ENCODE measurements at places on chromosomes 3 and 15. TPM values are rescaled to one million over a fixed set of nuclear protein-coding genes. Genes with fewer than 3 reads are reported as not detected.

SEMA3G gene
- total RNA-seq, result 0.18 TPM

DNA sequence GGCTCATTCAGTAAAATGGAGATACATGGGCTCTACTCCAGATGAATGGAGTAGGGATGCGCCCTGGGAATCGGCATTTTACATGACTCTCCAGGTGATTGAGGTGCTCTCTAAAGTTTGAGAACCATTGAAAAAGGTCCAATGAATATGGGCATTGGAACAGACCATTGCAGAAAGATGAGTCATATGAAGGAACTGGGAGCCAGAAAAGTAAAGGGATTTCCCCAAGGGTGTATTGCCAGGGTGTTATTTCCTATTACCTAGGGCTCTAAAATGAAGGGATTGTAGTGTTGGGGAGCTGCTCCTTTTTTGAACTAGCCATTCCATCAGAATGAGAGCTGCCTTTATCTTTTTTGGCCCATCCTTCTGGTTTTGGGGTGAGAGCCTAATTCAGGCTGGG lies 21.7 kb downstream of the CLDN11 start:
- no peak for DNase-seq
- peaks cover 13% of the 10 kb centered on the region for H3K4me1 ChIP-seq
- no peaks in the 10 kb centered on the region for H3K36me3 ChIP-seq
- peaks cover 9% of the 10 kb centered on the region for H3K27me3 ChIP-seq

DNA sequence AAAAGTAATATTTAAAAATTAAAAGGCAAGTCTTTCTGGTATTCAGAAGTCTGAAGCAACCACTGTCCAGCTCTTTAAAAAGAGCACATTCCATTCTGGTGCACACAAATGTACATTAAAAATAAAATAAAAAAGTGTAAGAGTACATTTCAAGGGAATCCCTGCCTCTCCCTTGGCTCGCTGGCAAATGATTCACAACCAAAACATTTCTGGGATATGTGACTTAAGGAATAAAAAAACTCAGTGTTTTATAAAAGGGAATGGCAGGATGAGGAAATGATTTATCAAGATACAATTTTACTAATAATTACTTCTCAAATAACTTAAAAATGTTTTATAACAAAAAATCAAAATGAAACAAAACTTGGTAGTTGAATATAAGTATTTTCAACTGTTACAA lies 23.8 kb upstream of the ANXA2 start:
- no peak overlapping the region for H3K27ac ChIP-seq
- no peaks in the 10 kb centered on the region for H3K27me3 ChIP-seq
- peaks cover 10% of the 10 kb centered on the region for H3K4me1 ChIP-seq

GRCh38 chr3:192802957-192803899 lies 75.9 kb upstream of the FGF12 start:
- no peak overlapping the region for H3K4me3 ChIP-seq
- H3K27me3 ChIP-seq, result no peaks in the 10 kb centered on the region
- peaks cover 3% of the 10 kb centered on the region for H3K4me1 ChIP-seq
- no peak for DNase-seq
- peaks cover 12% of the 10 kb centered on the region for H3K36me3 ChIP-seq

GRCh38 chr3:155362808-155363689 lies 69.6 kb upstream of the STRIT1 start:
- no peak for DNase-seq
- no peak overlapping the region for H3K4me3 ChIP-seq
- no peak overlapping the region for H3K27ac ChIP-seq

RAD51 gene
- total RNA-seq, result 60.4 TPM

- peaks cover 4% of the 10 kb centered on the region for H3K27me3 ChIP-seq
- no peak overlapping the region for H3K4me3 ChIP-seq
- H3K27ac ChIP-seq, result no peak overlapping the region
- H3K4me1 ChIP-seq, result peaks cover 8% of the 10 kb centered on the region
These were observed 282.3 kb upstream of the NECTIN3 start for GRCh38 chr3:110789315-110789714.

SMCO1 gene
- total RNA-seq, result not detected

DNA sequence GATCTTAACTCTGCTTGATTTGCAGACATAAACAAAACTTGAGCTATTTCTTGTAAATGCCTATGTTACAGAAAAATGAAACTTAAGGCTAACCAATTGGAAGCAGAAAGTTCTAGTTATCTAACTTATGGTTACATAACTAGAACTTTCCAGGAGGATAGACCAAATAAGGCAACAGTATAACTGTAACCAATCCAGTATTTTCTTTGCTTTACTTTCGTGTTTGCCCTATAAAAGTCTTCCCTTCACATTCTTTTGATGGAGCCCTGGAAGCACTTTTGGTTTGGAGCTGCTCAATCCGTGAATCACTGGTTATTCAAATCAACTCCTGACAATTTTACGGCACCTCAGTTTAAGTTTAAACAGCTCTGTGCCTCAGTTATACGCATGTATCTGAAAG lies 164.6 kb downstream of the SUCLG2 start:
- no peak overlapping the region for H3K4me3 ChIP-seq
- DNase-seq, result no peak
- peaks cover 8% of the 10 kb centered on the region for H3K4me1 ChIP-seq
- no peaks in the 10 kb centered on the region for H3K27me3 ChIP-seq
- H3K27ac ChIP-seq, result no peak overlapping the region
- peaks cover 43% of the 10 kb centered on the region for H3K36me3 ChIP-seq

DNA sequence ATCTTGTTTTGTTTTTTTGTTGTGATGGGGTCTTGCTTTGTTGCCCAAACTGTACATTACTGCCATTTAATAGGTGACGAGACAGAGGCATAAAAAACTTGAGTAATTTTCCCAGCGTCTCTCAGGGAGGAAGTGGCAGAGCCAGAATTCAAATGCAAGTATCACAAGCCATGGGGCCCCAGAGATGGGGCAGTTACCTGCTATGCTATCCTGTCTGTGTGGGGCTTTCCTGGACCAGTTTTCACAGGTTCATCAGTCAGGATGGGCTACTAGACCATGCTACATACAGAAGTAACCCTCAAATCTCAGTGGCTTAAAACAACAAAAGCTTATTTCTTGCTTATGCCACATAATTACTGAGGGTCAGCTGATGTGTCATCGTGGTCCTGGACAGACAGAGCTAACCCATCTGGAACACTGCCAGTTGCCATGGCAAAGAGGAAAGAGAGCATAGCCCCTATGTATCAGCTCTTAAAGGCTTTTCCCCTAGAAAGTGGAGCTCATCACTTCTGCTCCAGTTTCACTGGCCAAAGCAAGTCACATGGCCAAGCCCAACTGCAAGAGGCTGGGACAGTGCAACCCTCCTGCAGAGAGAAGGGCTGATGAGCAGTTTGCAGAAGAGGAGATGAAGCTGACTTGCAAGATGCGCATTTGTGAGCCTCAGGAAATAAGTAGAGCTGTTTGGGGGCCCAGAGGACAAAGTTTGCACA lies 31.7 kb upstream of the SYNM start:
- peaks cover 7% of the 10 kb centered on the region for H3K4me1 ChIP-seq
- peaks cover 7% of the 10 kb centered on the region for H3K27me3 ChIP-seq
- H3K36me3 ChIP-seq, result no peaks in the 10 kb centered on the region
- H3K4me3 ChIP-seq, result no peak overlapping the region
- DNase-seq, result no peak

DNA sequence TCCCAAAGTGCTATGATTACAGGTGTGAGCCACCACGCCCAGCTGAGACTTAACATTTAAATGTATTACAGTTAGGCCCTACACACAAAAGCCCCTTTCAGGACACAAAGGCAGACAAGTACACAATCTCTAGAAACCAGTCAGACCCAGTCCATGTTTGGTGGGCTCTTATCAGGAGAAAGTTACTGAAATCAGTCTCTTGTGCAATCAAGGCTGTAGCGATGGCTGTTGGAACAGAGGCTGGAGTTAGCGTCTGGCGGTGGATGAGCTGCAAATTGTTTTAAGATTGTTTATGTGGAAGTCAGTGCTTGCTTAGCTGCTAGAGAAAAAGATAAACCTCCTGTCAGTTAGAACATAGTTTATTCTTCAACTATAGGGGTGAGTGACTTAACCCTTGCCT lies 89.5 kb upstream of the SNRPN start:
- H3K27ac ChIP-seq, result no peak overlapping the region
- no peaks in the 10 kb centered on the region for H3K27me3 ChIP-seq
- no peak for DNase-seq
- no peaks in the 10 kb centered on the region for H3K4me1 ChIP-seq
- H3K4me3 ChIP-seq, result no peak overlapping the region

DNA sequence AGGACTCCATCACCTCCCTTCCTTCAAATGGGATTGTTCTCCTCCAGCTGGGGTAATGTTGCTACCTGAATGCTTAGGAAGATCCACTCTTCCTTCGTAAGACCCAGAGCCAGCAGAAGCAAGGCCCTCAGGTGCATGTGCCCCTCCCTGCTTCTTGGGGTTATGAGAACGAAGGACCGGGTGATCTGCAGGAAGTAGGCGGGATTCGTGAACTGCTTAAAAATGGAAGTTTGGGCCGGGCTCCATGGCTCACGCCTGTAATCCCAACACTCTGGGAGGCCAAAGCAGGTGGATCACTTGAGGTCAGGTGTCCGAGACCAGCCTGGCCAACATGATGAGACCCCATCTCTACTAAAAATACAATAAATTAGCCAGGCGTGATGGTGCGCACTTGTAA lies 8.0 kb downstream of the TLR9 start:
- peaks cover 81% of the 10 kb centered on the region for H3K4me1 ChIP-seq
- H3K4me3 ChIP-seq, result peak overlapping the region; percentile 65
- DNase-seq, result peak; percentile 33
- peaks cover 38% of the 10 kb centered on the region for H3K36me3 ChIP-seq
- no peaks in the 10 kb centered on the region for H3K27me3 ChIP-seq
- H3K27ac ChIP-seq, result peak overlapping the region; percentile 97

DNA sequence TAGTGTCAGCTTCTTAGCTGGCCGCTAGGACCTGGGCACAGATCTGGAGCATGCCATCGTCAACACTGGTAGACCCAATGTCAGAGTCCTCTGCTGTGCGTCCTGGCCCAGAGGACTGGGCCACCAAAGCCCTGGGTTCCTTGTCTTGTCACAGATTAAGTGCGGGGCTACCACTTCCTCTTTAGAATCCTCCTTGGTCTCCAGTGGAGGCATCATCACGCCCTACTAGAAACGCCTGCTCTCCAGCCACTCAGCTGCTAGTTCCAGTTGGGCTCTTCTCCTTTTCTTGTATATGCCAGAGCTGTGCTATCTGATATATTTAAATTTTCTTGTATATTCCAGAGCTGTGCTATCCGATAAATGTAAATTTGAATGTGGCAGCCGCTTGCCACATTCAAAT lies 11.2 kb downstream of the PPCDC start:
- H3K27ac ChIP-seq, result no peak overlapping the region
- peaks cover 61% of the 10 kb centered on the region for H3K4me1 ChIP-seq
- H3K27me3 ChIP-seq, result no peaks in the 10 kb centered on the region
- no peak overlapping the region for H3K4me3 ChIP-seq
- peaks cover 46% of the 10 kb centered on the region for H3K36me3 ChIP-seq
- no peak for DNase-seq

GRCh38 chr3:31891876-31892455 lies 89.1 kb downstream of the OSBPL10 start:
- no peaks in the 10 kb centered on the region for H3K4me1 ChIP-seq
- DNase-seq, result no peak
- H3K4me3 ChIP-seq, result no peak overlapping the region
- H3K27me3 ChIP-seq, result peaks cover 19% of the 10 kb centered on the region
- no peaks in the 10 kb centered on the region for H3K36me3 ChIP-seq
- no peak overlapping the region for H3K27ac ChIP-seq

DNA sequence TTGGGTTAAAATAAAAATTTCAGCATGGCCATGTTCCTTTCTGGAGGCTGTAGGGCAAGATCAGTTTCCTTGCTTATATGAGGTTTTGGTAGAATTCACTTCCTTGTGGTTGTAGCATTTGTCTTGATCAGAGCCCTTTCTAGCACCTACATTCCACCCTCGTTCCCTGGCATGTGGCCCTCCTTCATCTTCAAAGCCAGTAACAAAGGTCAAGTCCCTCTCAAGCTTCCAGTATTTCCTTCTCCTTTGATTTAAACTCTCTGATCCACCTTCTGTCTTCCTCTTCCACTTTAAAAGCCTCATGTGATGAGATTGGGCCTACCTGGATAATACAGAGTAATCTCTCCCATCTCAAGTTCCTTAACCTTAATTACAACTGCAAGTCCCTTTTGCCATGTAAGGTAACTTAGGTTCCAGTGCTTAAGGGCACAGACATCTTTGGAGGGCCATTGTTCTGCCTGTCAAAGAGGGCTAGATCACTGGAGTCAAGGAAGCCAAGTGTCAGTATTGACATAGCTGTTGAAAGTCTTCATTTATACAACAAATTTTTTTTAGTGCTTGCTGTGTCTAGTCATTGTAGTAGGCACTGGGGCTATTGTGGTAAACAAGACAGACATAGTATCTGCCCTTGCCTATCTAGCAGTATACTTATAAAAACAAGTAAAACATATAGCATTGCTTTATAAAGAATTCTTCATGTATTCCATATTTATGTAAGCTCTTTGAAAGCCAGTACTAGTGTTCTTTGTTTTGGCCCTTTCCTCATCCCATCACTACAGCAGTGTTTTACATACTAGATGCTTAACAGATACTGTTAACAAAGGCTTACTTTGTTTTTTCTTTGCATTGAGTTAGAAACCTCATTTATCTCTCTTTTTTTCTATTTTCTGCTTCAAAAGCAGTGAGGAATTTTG lies 40.7 kb downstream of the GLCE start:
- no peak overlapping the region for H3K4me3 ChIP-seq
- H3K27me3 ChIP-seq, result no peaks in the 10 kb centered on the region
- no peaks in the 10 kb centered on the region for H3K4me1 ChIP-seq
- no peak for DNase-seq

PPP1R14D gene
- total RNA-seq, result not detected

- no peaks in the 10 kb centered on the region for H3K4me1 ChIP-seq
- H3K4me3 ChIP-seq, result no peak overlapping the region
- DNase-seq, result no peak
These were observed 302.8 kb downstream of the NLGN1 start for GRCh38 chr3:173700336-173700735.

SLC9C1 gene
- not detected for total RNA-seq

GRCh38 chr3:124751501-124751900 lies 21.2 kb downstream of the UMPS start:
- no peak for DNase-seq
- no peak overlapping the region for H3K4me3 ChIP-seq
- peaks cover under 1% of the 10 kb centered on the region for H3K36me3 ChIP-seq
- H3K4me1 ChIP-seq, result no peaks in the 10 kb centered on the region

DNA sequence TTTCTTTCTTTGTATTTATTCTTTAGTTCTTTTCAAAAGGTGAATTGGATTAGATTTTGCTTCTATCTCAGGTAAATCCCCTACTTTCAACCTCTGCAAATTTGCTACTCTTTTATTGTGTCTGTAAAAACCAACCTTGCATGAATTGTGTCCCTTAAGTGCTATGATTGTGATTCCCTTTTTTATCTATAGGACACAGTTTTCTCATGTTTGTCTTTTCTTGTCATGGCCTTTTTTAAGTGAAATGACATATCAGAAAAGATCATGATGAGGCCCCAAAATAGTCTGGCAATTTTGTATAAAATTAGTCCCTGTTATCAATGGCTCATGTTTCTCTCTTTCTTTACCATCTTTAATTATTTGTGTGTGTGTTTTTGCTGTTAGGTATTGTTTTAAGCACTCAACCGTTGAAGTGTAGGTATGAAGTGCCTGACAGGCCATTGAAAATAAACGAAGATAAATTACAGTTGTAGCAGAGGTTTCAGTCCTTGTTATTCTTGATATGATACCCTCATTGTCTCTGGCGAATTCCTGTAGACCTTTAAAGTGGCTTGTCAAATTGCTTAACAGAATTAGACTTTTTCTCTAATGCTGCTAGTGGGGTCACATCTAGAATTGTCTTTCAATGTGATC lies 184.3 kb downstream of the UBE2E2 start:
- no peak for DNase-seq
- H3K4me1 ChIP-seq, result no peaks in the 10 kb centered on the region
- H3K36me3 ChIP-seq, result no peaks in the 10 kb centered on the region
- no peaks in the 10 kb centered on the region for H3K27me3 ChIP-seq

TRIM42 gene
- not detected for total RNA-seq

LXN gene
- 10.3 TPM for total RNA-seq

GRCh38 chr3:189680723-189681122 lies 49.5 kb downstream of the TP63 start:
- no peak overlapping the region for H3K27ac ChIP-seq
- H3K36me3 ChIP-seq, result no peaks in the 10 kb centered on the region
- no peak for DNase-seq

CLN6 gene
- total RNA-seq, result 41.3 TPM

Measured in activated CD4-positive, alpha-beta memory T cell treated with anti-CD3 and anti-CD28 coated beads, Interleukin-2, amount 10 ng/mL, durations not matched to agents 7 days and 5 days (primary cell).